ENCODE measurements at places on chromosomes 7 and 10.

DNA sequence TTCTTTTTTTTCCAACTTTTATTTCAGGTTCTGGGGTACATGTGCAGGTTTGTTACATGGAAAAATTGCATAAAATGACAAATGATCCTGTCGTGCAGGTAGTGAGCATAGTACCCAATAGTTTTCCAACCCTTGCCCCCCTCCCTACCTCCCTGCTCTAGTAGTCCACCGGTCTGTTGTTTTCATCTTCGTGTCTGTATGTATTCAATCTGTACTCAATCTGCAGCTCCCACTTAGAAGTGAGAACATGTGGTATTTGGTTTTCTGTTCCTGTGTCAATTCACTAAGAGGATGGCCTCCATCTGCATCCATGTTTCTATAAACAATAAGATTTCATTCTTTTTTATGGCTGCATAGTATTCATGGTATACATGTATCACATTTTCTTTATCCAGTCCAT, 151.3 kb downstream of the C1GALT1 start:
- DNase-seq, result no peak

- peak; percentile 22 for DNase-seq
Measured at GRCh38 chr10:60208676-60209269, 180.9 kb downstream of the ANK3 start.

DNA sequence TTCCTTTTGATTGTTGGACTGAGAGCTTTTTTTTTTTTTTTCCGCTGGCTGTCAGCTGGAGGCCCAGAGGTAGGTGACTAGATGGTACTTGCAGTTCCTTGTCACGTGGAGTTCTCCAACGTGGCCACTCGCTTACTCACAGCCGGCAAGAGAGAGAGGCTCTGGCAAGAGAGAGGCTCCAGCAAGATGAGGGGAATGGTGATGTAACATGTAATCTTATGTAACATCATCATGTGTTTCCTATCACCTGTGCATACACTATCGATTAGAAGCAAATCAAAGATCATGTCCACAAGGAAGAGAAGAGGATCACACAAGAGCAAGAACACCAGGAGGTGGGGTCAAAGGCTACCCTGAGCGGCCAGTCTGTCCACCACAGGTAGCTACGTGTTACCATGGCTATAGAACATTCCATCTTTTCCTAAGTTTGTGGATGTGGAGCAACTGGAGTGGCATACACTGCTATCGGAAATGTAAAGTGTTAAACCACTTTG, 4.0 kb upstream of the BORCS7 start:
- DNase-seq, result no peak

DNA sequence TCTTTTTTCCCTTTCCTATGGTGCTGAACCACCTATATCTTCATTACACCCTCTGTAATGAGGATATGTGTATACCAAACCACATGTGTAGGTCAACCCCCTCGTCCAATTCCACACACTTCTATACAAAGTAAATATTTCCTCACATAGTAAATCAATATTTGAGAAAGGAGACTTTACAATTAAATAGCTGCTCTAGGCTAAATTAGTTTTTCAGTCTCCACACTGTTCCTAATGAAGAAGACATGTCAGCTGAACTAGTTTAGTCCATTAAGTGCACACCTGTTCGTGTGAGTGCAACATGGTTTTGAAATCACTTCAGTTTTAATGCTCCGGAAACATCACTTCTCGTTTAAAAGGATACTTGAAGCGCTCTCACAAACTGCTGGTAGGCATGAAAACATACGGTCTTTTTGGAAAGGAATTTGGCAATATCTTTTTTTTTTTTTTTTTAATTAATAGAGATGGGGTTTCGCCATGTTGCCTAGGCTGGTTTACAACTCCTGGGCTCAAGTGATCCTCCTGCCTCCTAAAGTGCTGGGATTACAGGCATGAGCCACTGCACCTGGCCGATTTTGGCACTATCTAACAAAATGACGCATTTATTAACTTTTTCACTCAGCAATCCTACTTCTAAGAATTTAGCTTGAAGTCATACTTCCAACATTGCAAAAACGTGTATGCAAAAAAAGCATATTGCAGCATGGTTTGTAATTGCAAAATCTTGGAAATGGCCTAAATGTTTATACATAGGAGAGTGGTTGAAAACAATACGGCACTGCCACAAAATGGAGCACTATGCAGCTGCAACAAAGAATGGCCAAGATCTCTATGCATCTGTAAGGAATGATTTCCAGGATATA, 2.1 kb upstream of the XRCC2 start:
- no peak for DNase-seq

DNA sequence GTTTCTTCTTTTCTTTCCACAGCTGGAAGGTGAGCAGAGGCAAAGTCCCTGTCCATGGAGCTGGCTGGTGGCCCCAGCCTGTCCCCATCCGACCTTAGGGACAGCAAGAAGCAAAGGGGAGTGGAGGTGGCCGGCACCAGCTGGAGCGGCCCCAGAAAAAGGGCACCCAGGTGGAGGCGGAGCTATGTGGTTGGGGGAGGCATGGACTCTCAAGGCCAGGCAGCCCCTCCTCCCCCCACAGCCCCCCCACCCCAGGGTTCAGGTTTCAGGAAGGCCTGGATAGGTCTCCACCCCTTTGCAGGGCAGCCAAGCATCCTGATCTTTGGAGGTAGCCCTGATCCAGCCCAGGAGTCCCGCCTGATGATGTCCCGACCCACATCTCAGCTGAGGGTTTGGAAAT, at the start of gene SSC4D:
Gene SSC4D (minus strand): TSS at position 161 of the 400 bp plus-strand sequence. CDS start 5,258 bp downstream, outside the sequence.
- no peak for DNase-seq

DNA sequence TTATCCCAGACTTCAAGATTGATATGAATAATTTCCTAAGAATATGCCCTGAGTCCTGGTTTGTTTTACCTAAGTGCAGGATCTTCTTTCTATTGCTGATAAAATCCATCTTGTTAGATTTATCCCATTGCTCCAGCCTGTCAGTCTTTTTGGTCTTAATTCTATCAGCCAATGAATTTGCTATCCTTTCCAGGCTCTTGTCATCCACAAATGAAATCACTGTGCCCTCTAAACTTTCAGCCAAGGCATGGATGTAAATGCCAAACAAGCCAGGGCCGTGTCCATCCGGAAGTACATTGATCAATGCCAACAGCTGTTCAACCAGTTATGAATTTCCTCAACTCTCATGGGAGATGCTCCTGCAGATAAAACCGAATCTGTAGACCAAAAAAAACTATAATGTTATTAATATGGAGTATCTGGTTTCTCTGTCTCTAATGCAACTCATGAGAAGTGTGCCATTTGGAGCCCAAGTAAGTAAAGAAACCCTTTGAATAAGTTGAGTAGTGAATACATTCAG, 40.0 kb downstream of the NPY start:
- no peak for DNase-seq

DNA sequence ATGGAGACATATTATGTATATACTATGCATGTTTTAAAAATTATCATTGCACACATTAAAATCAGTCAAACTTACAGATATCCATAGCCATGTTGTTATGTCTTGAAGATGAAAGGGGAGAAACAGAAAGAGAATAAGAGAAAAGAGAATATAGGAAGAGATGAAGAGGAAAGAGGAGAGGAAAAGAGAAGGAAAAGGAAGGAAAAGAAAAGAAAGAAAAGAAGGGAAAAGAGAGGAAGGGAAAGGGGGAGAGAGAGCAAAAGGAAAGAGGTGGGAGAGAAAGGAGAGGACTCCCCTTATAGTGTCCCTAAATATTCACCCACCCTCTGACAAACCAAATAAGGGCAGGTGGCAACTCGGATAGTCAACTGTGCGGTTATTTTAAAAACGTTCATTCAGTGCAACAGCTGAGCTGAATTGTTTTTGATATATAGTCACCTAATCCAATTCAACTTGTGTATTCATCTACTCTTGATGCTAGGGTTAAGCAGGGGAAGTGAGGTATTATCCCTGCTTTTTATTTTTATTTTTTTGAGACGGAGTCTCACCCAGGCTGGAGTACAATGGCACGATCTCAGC, 14.6 kb downstream of the SVIL start:
- no peak for DNase-seq

- no peak for DNase-seq
Measured at GRCh38 chr7:107201795-107202450, 33.1 kb downstream of the HBP1 start.

GRCh38 chr7:92802406-92802805, 34.0 kb downstream of the CDK6 start:
- no peak for DNase-seq

DNA sequence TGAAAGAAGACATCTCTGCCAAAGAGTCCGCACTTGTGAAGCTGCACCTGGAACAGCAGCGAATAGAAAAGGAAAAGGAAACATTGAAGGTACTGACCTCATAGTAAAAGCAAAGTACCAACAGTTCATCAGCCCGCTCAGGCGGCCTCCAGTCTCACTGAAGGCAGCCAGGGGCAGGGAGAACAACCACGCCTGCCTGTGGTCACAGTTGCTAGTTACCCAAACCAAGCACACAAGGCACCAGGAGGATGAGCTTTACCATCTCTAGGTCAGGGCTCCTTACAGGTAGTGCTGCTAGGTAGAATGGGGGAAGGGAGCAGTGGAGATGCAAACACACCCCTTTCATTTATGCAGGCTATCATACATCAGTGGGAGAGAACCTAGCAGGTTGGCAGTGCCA, 39.8 kb downstream of the CFAP58 start:
- DNase-seq, result no peak

GRCh38 chr7:80440883-80441282, 71.0 kb downstream of the GNAT3 start:
- DNase-seq, result peak; percentile 39

GRCh38 chr7:24756545-24757352, 515 bp downstream of the GSDME start:
- DNase-seq, result peak; percentile 27

DNA sequence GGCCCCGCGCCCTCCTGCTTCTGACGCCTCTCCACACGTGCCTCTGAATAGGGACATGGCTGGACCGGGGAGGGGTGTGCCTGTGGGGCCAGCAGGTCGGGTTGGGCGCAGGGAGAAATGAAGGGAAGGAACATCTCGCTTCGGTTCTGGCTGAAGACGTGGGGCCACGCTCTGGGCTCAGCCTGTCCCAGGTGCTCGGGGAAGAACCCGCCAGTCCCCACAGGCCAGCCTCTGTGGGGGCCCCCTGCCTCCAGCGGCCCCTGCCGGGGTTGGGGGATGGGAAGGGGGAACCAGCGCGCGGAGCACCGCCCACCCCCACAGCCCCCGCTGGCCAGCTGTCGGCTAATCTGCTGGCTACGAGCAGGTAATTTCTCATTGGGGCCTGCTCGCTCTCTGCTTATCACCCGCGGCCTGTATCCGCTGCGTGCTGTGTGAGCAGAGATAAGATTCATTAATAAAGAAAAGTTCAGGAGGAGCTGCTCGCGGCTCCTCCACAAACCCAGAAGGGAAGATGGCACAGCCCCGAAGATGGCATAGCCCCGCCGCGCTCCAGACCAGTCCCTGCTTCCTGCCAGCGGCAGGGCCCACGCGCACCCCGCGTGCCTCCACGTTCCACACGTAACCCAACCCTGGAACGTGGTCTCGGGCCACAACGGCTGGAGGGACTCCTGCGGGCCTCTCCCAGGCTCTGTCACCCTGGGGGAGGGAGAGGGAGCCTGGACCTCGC, 186.2 kb downstream of the ELFN1 start:
- no peak for DNase-seq

DNA sequence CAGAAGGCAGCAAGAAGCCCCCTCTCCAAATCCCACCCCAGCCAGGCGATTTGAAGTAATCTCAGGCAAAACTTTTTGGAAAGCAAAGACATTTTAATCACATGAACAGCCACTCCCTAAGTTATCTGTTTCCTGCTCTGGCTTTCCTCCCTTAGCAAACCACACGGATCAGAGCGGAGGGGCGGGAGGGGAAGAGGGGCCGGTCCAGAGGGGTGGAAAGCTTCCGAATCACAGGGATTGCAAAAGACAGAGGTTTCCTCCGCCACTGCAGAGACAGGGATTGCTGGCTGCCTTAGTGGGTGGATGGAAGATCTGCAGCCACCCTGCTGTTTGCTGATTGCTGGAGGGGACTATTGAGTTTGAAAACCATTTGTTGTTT, 41.2 kb downstream of the ZCCHC24 start:
- peak; percentile 72 for DNase-seq

DNA sequence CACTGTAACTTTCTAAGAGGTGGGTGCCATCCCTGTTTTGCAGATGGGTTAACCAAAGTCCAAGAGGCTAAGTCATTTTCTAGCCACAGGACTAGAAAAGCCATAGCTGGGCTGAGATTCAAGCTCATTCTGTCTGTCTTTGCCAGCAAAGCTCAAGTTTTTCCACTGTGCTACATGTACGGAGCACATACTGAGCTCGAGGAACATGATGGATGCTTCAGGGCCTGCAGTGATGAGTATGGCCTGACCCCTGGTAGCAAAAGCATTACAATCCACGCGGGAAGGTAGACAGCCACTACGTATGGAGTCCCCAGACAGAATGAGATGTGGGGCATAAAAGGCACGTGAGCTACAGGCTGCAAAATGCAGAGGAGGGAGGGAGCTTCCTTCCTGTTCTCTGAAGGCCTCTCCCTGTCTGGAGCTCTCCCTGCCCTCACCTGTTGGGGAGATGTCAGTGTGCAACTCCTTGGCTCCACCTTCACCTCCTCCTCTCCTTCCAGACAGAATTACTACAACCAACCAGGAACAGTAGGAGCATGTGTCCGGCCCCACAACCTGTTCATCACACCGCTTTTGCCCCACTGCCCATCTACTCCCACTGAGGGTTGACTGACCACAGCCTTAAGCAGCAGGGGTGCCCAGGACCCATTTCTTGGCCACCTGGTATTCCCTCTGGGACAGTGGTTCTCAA, 16.4 kb downstream of the ITPRIP start:
- DNase-seq, result no peak

- no peak for DNase-seq
Measured at GRCh38 chr7:159005618-159006017, 139.0 kb downstream of the VIPR2 start.

DNA sequence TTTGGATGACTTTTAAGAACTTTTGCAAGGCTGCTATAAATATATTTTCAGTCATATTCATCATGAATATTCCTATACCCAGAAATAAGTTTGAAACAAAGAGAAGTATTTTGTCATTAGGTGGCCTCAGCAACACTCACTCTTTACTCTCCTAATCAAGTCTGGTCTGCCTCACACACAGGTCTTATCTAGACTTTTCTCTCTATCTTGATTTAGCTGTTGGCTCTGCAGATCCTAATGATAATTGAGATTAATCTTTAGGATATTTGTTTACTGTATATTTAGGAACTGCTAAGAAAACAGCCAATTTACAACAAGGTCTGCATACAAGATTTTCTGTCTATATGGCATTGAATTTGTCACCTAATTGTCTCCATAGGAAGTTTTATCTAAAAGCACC, 297.6 kb downstream of the PTEN start:
- no peak for DNase-seq

- DNase-seq, result no peak
Measured at GRCh38 chr7:142717453-142717852, 31.8 kb upstream of the PRSS1 start.

DNA sequence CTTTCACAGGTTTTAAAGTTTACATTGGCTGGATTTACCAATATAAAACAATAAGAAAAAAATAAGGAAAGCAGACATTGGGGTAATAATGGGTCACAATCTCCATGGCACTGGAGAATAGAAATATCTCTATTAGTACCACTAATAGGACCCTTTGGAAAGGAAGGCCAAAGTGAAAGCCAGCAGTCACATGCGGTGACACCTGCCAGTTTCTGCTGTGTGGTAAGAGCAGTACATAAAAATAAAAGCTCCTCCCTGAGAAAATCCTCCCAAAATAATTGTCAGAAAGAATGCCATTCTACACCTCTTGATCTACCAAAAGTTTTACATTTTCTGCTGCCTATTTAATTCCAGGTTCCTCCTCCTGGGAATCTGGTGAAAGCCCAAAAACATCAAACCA, 30.4 kb upstream of the SLC13A1 start:
- DNase-seq, result no peak

All from fibroblast of the conjunctiva (primary cell).